ENCODE measurements at places on chromosomes 1 and 21.

DNA sequence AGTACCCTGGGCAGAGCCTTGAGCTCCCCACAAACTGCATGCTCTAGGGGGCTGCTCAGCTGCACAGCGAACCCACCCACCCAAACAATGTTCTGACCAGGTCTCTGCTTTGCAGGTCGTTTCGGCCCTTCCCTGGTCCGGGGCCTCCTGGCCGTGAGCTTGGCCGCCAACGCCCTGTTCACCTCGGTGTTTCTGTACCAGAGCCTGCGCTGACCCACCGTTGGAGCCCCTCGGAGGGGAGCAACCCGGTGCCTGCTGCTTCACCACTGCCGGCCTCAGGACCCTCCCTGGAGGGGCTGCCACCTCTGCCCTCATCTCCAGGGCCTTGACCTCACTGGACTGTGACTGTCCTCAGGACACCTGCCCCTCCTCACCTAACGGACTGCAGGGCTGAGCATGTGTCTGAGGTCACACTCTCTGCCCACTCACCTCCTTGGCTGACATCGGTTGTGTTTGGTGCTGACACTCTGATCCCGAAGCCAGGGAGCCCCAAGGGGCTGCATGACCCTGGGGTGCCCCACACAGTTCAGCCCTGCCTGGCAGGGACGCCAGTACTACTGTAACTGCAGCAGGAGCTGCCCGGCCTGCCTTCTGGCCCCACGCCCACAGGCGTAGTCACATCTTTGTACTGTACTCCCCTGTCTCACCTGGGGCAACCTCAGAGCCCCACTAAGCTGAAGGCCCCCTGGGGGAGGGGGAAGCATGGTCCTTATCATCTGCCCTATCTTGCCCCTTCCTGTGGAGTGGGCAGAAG lies 24.3 kb downstream of the TMEM201 start:
- no peak for DNase-seq

DNA sequence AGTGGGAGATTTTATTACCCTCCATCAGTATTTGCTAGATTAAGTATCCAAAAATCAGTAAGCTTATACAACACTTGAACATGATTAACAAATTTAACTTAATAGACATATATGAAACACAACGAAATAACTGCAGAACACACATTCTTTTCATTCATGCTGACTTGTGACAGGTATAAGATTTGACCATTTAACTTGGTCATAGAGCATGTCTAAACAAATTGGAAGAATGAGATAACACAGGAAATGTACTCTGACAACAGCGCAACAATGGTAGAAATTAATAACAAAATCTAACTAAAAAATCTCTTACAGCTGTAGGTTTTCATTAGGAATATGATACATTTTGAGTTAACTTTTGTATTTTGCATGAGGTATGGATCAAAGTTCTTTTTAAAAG lies 62.4 kb upstream of the TTLL7 start:
- no peak for DNase-seq

DNA sequence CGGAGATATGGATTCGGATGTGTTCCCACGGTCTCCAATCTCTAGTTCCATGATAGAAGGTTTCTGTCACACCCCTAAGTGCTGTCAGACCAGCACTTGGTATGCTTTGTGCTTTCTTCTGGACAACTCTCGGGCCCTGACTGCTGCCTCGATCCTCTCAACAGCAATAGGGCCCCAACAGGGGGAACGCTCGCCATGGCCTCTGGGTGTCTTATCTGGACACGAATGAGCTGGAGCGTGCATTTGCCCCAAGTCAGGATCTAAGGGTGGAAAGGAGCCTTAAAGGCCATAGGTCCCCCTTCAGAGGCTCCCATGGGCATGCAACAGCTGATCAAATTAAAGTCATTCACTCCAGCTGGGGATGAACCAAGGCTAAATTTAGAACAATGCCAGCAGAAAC lies 76.8 kb downstream of the TCP10L start:
- DNase-seq: no peak

DNA sequence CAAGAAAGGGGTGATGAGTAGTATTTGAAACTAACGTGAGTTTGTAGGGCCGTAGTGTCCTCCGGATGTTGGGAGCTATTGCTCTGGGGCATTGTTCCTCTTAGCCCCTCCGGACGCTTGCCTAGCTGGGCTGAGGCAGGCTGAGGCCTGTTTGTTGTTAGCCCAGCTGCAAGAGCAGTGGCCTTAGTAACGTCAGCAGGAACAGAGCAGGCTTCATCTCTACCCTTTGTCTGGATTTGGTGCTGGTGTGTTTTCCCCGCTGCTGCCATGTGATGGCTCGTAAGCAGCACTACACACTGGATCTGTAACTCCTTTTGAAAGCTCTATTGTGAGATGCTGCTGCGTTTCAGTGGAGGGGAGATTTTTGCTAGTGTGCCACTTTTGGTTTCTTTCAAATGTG lies 57.6 kb downstream of the DNM3 start:
- DNase-seq: no peak

GRCh38 chr1:66248746-66249145 lies 285.2 kb upstream of the SGIP1 start:
- no peak for DNase-seq

GRCh38 chr1:18693256-18694098 lies 62.8 kb downstream of the PAX7 start:
- DNase-seq: peak; percentile 75

DNA sequence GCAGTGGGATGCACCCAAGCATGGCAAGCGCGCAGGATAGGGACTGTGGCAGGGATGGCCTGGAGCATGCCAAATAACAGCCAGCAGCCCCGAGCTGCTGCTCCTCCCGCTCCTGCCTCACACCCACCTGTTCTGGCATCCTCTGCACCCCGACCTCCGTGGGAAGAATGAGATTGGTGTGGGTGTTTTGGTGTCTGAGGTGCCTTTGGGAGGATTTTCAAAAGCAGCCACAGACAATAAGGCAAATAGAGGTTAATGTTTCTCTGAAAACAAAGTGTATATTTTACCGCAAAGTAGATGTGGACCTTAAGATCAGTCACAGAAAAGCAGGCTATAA lies 35.5 kb downstream of the IGFN1 start:
- no peak for DNase-seq

DNA sequence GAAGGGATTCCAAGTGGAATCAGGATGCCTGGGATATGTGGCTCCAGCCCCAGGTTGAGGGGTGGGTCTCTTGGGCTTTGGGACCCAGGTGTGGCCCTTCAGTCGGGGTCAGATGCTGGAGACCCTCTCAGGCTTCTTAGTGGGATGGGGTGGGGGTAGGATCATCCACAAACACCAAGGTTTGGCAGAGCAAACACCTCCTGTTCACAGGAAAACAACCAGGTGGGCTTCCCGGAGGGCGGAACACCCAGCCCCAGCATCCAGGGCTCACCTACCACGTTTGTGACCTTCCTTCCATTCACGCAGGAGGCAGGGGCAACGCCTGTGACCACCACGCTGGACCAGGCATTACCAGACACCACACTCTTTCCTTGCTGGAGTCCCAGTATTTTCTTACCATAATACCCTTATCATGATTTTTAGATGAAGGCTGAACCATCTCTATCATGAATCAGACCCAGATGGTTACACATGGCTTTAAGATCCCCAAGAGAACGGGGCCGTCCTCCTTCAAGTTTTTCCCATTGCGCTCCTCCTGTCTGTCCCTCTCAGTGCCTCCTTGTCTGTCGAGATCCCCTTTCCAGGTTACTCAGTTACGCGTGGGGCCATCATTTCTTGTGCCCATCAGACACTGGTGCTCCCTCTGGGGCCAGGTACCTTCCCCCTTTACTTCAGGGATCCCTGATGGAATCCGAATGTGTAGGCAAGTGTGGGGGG lies 428.2 kb downstream of the NPHP4 start:
- DNase-seq: no peak

DNA sequence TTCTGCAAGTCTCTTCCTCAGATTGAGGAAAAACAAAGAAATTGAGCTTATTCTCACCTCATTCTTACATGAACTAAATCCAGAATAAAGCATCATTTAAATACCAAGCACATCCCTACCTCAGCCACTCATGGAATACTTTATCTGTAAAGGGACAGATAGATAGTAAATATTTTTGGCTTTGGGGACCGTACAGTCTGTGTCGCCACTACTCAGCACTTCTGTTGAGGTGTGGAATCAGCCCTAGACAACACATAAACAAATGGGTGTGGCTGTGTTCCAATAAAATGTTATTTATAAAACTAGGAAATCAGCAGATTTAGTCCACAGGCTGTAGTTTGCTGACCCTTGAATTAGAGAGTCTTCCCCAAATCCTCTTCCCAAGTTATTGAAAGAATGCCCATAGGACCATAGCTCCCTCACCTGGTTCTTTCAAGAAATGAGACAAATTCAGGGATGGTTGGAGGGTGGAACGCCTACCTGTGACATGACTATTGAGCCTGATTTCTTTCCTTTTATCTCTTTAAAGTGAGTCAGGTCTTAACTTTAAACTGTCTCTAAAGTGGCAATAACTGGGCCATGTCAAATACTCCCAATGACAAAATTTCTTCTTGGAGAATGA lies 878.5 kb downstream of the USP25 start:
- DNase-seq: no peak

DNA sequence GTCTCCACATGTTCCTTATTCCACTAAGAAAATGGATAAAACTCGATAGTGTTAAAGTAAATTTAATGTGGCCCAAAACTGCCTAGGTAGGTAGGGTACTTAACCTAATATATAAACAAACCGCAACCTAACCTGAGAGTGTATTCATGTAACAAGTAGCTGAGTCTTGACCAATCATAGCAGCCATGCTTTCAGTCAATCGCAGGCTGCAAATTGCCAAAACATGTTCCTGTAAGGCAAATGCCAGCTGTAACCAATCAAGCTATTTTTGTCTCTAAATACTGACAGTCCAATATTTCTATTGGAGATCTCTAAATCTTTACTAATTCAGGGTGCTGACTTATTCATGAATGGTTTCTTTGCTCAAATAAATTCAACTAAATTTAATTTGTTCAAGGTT lies 3.1 kb upstream of the HMGCS2 start:
- DNase-seq: no peak

DNA sequence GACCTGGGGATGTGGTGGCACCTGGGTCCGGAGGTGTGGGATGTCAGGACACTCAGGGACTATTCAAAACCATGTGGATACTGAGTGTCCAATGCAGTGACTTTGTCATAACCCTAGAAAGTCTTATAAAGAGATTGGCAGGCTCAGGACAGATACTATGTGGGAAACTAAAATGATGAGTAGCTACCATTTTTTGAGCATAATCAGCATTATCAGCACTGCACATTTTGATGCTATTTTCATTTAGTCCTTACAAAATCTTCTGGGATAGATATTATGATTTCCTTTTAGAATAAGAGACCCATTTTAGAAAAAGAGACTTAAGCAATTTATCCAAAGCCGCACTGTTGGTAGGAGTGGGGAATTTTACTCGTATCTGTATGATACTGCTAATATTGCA lies 93.4 kb downstream of the DNM3 start:
- DNase-seq: no peak
